ENCODE measurements at places on chromosomes 6 and 20.

- DNase-seq, result no peak
Measured at GRCh38 chr6:43962458-43962857, 164.8 kb downstream of the MRPL14 start.

DNA sequence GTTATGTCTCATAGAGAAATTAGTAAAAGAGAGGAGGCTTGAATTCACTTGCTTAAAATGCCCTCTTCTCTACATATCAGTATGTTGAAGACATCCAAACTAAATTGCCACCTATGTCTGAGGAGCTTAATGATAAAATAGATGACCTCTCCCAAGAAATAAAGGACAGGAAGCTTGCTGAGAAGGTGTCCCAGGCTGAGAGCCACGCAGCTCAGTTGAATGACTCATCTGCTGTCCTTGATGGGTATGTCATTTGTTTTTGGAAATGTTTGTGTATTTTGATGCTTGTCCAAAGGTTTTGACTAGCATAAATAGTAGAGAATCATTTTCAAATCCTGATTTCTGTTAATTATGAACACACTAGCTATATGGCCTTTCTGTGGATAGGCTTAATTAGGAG is 307.7 kb downstream of the ARHGAP18 start:
- DNase-seq, result no peak

DNA sequence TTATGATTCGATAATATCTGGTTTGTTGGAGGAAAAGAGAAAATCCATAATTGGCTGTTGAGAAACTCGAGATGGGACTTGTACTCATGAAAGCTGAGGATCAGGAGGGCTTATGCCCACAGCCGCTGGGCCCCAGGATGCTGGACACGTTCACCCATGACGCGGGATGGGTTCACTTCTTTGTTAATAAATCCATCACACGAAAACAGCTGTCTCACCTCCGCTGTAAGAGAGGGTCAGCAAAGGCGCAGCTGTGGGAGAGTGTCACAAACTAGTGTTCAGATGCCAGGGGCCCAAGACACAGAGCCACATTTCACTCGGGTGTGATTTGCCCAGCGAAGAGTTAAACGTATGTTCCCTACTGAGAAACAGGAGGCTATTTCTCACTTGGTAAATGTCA is 315.1 kb downstream of the THBS2 start:
- no peak for DNase-seq

DNA sequence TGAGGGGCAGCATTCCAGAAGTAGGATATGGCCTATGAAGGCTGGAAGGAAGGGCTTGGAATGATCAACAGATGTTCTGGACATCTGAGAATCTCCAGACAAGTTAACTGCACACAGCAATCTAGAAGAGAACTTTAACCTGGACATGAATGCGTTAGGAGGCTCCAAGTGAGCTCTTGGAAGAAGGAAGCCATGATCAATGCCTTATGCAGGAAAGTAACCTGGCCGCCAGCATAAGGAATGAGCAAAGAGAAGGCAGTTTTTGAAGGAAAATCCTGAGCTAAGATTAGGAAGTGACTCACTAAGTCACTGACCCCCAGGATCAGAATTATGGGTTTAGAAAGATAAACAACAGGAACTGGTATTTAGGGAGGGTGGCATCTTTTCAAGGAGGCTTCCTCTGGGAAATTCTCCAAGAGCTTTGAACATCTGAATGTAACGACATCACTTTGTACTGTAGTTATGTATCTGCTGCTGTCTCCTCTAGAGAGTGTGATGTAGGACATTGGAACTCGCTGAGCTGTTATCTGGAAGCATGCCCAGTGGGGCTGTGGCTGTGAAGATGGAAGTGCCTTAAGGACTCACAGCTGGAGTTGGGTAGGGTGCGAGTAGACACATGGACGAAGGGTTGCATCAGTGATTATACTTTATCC is 236.8 kb downstream of the PACRG start:
- DNase-seq, result no peak

- no peak for DNase-seq
Measured at GRCh38 chr20:24699321-24700165, 230.1 kb downstream of the SYNDIG1 start.

GRCh38 chr6:7108196-7108963 is 619 bp downstream of the RREB1 start:
- no peak for DNase-seq

DNA sequence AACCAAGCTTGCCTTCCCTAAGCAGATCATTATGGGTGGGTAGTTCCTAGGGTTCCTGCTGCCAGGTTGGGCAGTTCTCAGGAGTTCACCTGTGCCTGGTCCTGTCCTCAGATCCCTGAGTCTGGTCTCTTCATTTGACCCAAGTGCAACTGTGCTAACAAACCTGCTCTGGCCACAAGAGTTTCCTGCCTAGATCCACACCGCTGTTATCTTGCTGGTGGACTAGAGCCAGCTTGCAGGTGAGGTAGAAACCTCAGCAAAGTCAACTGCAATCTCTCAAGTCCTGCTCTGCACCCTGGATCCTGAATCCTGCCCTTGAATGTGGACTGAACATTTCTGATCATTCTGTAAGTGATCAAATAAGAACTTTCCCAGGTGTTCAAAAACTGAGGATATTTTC is 191.8 kb upstream of the LRFN2 start:
- DNase-seq, result no peak

DNA sequence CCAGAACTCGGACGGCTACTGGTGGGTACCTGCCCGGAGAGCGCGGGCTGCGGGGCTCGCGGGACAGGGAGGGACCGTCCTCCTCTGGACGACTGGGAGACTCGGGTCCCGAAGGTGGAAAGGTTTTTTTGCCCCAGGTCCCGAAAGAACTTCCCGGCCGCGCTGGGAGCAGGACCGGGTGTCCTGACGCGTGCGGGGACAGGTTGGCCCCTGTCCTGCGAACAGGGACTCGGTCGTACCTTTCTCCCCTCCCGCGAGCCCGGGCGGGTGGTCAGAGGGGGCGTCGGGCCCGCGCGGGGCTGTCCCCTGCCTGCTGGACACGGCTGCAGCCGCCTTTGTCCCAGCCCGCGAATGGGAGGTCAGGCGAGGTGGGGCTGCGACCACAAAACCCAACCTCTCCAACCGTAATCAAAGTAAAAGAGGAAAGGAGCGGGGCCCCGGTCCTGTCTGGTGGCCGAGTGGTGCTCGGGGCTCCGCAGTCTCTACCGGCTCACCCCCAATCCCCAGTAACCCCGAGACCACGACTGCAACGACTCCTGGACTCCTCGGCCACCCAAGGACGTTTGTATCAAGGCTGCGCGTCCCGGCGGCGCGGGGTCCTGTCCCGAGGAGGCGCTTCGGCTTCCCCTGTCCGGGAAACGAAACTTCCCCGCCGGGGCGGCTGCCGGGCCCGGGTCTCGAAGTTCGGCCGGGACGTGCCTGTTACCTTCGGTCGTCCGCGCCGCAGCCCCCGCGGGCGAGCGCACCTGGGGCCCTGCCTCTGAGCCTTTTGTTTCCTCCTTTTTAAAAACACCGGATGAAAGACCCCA is 798 bp downstream of the DSP start:
- no peak for DNase-seq

DNA sequence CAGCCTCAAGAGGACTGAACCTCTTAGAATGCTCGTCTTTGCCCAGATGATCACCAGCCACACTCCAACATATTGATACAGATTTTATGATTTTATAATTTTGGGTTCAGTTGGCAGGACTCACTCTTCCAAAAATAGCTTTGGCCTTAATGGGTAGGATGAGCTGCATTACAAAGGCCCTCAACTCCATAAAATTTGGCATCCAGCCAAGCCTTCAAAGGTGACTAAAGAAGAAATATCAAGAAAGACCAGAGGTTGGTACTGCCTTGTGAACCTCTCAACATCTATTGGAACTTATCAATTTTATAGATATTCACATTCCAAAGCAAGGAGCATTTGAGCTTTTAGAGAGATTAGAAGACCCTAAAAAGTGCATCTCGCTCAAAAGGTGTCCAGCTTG is 48.4 kb upstream of the SNAP25 start:
- no peak for DNase-seq

DNA sequence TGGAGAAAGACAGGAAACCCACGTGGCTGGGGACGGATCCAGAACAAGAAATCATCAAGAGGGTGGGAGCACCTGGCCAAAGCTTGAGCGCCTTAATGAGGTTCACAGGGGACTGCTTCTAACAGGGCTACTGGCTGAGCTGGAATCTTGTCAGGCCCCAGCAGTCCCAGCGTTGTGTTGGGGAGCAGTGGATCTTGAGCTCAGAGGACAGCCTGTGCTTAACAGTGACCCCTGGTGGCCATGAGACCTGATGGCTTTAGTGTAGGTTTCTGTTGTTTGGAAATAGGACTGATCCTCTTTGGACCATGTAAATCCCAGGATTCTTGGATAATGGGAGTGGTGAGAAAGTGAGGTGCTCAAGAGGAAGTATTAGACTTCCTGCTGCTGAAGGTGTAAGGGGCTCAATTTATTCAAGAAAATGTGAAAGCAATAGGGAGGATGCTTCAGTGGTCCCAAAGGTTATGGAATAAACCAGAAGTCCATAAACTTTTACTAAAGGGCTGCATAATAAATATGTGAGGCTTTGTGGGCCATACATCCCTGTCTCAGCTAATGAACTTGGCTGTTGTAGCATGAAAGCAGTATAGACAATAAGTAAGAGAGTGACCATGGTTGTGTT is 216.2 kb downstream of the NFATC2 start:
- peak; percentile 17 for DNase-seq

DNA sequence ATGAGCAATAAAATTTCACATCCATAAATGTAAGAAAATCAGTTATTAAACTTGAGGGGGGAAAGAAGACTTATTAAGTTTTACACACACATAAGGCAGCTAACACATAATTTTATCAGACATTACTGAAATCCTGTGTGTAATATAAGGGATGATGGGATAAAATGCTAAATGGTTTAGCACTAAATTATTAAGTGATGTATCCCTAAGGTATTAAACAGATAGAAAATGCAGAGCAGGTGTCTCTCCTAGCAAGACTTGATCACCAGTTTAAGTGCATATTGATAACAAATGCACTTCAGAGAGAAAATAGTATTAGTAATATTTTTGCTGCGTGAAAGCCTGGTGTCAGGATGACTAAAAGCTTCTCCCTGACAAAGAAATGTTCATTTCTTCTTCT is 172.8 kb upstream of the ZFP64 start:
- no peak for DNase-seq

DNA sequence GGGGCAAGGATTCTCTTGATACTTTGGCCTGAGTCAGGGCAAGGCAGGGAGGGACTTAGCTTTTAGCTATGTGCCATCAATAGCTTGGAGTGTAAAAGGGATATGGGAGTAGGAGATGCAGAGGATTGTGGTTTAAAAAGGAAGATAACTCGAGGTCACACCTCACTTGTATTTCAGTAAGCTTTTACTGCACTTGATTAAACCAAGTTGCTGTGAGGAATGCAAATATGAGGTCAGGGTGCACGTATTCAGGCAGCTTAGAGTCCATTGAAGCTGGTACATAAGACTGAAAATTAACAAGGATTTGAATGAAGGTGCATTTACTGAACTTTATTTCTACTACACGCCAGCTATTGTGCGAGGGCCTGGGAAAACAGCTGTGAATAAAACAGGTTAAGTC is 32.1 kb downstream of the DSTN start:
- DNase-seq, result no peak

DNA sequence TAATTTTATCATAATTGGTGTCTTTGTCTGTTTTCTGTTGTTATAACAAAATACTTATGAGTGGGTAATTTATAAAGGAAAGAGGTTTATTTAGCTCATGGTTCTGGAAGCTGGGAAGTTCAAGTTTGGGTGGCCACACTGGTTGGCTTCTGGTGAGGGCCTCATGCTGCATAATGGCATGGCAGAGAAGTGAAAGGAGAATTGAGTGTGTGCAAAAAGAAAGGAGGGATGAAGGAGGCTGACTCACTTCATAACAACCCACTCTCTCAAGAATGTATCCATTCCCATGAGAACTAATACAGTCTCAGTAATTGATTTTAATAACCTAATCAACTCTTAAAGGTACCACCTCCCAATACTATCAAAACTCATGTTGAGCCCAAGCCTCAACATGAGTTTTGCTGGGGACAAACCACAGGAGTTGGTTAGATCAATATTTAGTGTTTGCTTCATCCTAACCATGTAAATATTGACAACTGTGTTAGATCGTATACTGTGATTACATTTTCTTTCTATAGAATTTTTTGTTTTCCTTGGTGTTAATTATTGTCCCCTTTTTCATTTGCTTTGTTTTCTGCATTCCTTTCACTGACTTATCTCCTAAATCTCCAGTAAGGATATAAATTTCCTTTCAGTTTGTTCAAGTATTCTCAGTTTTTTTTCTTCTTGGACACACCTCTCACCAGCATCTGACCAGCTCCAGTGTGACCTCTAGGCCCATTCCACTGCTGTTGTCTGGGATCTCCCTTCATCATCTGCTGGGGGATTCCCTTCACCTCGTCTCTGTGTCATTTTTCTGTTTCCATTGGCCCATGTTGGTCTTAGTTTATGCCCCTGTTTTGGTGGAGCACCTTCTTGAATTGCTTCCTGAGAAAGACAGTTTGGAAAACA is 54.8 kb upstream of the SCGN start:
- no peak for DNase-seq

DNA sequence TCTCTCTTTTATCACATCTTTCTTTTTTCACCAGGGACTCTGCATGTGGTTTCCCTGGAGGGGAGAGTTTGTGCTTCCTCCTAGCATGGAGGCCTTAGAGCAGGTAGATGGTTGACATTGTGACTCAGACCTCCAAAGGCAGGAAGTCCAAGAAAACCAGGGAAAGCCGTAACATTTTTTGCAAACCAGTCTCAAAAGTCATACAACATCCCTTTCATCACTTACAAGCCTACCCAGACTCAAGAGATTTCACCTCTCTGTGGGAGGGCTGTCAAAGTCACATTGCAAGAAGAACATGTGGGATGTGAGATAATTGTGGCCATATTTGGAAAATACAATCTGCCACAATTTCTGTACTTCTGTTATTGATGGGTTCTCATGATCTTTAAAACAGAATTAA is 46.2 kb downstream of the SNRNP48 start:
- DNase-seq, result no peak

GRCh38 chr6:166173281-166173951 is 5.8 kb upstream of the TBXT start:
- DNase-seq, result no peak

GRCh38 chr6:138944412-138944811 is 43.6 kb downstream of the REPS1 start:
- no peak for DNase-seq

All from stimulated activated CD8-positive, alpha-beta memory T cell treated with anti-CD3 and anti-CD28 coated beads, Interleukin-7, amount 100 ng/mL, for 1 hour (primary cell).